ENCODE measurements at places on chromosomes 16 and 17.
A peak's percentile ranks its signal among the peaks of the same experiment; 100 is the strongest.

DNA sequence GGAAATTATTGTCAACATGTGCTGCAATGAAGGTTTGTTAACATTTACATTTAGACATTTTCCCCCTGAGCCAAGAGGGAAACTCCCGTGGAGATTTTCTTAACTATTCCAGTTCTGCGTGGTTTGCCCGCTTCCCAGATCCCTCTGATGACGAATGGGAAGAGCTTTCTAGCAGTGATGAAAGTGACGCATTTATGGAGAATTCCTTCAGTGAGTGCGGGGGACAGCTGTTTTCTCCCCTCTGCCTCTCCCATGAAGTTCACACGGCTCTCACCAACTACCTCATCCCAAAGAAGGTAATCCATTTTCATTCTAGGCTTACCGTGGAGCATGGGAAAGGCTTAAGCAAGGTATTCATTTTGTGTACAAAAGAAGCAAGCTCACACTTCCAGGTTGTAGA, 18.2 kb downstream of the HEATR3 start:
- no peak for DNase-seq

DNA sequence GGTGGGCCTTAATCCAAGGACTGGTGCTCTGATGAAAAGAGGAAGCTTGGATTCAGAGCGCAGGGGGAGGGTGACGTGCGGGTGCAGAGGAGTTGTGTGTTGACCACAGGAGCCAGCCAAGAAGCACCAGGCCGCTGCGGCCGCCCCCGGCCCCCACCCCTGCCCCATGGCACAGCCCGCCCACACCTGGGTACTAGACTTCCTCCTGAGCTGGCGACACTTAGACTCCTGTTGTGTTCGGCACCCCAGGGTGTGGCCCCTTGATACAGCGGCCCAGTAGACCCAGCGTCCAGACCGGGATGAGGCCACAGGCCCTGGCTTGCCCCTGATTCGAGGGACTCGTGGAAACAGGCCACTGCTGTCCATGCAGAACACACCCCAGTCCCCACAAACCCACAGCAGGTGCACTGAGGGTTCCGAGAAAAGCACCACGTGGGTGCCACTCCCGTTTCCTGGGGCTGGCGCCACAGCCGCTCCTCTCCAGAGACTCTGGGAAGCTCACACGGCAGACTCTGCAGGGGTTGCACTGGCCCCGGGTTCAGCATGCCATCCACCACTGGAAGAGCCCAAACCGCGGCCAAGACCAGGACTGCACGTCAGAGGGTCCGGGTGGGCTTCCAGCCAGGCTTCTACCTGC, 5.7 kb upstream of the SNAI3 start:
- no peak for DNase-seq

DNA sequence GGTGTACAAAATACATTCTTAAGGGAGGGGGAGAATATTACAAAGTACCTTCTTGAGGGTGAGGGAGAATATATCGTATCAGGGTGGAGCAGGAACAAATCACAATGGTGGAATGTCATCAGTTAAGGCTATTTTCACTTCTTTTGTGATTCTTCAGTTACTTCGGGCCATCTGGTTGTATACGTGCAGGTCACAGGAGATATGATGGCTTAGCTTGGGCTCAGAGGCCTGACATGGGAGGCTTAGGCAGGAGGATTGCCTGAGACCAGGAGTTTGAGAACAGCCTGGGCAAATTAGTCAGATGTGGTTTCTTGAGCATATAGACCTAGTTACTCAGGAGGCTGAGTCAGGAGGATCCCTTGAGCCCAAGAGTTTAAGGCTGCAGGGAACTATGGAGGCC, 13.1 kb downstream of the ODAD4 start:
- no peak for DNase-seq

DNA sequence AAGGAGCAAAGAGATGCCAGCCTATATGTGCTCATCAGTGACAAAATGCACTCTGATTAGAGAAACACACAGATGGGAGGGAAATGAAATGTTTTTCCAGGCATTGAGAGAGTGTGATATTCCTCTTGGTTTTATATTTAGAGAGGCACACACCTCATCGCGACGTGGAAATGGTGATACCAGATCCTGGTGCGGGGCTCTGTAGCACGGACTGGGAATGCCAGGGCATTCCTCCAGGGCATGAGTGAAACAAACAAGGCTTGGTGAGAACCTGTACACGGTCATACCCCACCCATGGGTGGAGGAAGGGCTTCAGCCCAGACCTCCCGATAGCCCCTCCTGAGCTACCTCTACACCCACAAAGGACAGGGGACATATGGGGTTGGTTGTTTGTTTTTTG, 280.2 kb downstream of the C16orf95 start:
- DNase-seq = no peak

GRCh38 chr17:6108382-6108781, 38.2 kb downstream of the WSCD1 start:
- DNase-seq = no peak

GRCh38 chr16:47013910-47014309, 40.4 kb upstream of the DNAJA2 start:
- no peak for DNase-seq

- DNase-seq = peak; percentile 49
Measured at GRCh38 chr17:41695954-41696757, 7.5 kb downstream of the EIF1 start.

GRCh38 chr16:53784291-53784690, 80.3 kb downstream of the FTO start:
- no peak for DNase-seq

GRCh38 chr17:79609673-79610645, 892 bp downstream of the RBFOX3 start:
- no peak for DNase-seq

GRCh38 chr17:15492791-15493692, 25.6 kb upstream of the CDRT4 start:
- DNase-seq = no peak

- no peak for DNase-seq
Measured at GRCh38 chr16:27824006-27824405, 239.5 kb downstream of the GSG1L start.

DNA sequence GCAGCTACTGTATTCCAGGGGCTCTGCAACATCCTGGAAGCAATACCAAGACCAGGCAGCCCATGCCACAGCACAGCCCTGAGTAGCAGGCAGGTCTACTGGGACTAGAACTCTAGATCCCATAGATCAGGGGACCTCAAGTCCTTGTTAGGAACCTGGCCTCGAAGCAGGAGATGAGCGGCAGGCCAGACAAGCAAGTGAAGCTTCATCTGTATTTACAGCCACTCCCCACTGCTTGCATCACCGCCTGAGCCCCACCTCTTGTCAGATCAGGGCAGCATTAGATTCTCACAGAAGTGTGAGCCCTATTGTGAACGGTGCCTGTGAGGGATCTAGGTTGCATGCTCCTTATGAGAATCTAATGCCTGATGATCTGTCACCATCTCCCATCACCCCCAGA, 295.7 kb upstream of the TNRC6C start:
- no peak for DNase-seq

- DNase-seq = no peak
Measured at GRCh38 chr17:7881276-7882054, 7.1 kb upstream of the CHD3 start.

- DNase-seq = no peak
Measured at GRCh38 chr17:74182041-74182723, 21.3 kb upstream of the RPL38 start.

All from stimulated activated CD8-positive, alpha-beta memory T cell treated with anti-CD3 and anti-CD28 coated beads, Interleukin-4, amount 100 ng/mL, for 1 hour (primary cell).